ENCODE measurements at places on chromosomes 3 and 15. TPM values are rescaled to one million over a fixed set of nuclear protein-coding genes. Genes with fewer than 3 reads are reported as not detected.

PLCB2 gene
- total RNA-seq: 111 TPM

DNA sequence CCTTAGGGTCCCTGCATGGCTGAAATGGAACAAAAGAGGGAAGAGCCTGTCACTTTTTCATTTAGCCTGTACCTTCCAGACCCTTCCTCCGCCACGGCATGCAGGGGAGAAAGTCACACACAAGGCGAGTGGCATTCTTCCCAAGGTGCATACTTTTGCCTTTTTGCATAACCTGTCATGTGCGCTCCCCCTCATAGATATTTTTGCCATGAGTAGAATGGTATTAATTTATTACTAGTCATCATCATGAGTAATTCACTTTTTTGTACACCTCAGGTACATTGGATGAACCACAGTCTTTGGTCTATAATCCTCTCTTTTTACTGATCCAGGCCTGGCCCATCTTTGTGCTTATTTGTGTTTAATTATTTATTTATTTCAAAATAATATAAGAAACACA lies 8.9 kb upstream of the BUB1B start:
- ATAC-seq: no peak

LTK gene
- total RNA-seq: 2.8 TPM

GRCh38 chr3:180284331-180285110 lies 247.8 kb upstream of the PEX5L start:
- no peak for ATAC-seq

SLC30A4 gene
- 2.1 TPM for total RNA-seq

- no peak for ATAC-seq
Measured at GRCh38 chr3:193771653-193772421, 178.8 kb downstream of the OPA1 start.

DNA sequence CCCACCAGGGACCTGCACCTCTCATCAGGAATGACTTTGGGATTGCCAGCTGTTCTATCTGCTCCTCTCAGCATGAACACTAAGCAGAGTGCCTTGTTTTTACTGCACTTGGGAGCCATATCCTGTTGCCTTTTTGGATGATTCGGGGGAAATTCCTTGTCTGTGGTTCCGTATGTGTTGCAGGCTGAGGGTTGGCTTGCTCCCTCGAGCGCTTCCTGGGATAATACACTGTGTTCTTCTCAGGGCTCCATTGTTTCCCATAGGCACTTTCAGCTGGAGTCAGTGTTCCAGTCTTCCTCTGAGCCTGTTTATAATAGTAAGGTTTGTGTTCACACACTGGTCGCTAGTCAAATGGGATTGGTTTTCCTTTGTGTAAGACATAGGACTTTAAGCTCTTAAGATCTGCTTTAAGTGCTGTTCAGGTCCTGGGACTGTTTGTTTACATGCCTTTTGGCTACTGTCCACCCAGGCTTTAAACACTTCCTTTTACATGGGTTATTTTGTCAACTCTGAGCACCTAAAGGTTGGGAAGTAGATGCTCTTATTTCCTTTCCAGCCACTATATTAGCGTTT lies 23.4 kb downstream of the BOC start:
- ATAC-seq: no peak

GRCh38 chr3:80898211-80898610 lies 863.2 kb downstream of the GBE1 start:
- no peak for ATAC-seq

GRCh38 chr3:28916713-28917499 lies 364.0 kb upstream of the RBMS3 start:
- ATAC-seq: peak; percentile 32

DNA sequence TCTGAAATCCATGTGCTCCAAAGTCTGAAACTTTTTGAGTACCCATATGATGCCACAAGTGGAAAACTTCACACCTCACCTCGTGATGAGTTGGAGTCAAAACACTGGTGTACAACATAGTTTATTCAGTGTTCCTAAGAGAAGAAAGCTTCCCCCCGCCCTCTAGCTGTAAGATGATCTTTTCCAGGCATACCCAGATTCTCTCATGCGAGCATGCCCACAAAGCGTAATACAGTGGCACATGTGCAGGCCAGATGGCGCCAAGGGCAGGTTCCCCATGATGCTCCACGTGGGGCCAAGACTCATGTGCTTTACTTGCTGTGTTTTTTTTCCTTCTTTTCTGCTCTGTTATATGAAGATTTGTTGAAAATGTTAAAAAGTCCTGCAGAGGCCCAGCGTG lies 104.9 kb upstream of the LRRFIP2 start:
- no peak for ATAC-seq

CRELD1 gene
- total RNA-seq: 14.2 TPM

GRCh38 chr3:128415200-128415772 lies 51.4 kb downstream of the DNAJB8 start:
- no peak for ATAC-seq

DNA sequence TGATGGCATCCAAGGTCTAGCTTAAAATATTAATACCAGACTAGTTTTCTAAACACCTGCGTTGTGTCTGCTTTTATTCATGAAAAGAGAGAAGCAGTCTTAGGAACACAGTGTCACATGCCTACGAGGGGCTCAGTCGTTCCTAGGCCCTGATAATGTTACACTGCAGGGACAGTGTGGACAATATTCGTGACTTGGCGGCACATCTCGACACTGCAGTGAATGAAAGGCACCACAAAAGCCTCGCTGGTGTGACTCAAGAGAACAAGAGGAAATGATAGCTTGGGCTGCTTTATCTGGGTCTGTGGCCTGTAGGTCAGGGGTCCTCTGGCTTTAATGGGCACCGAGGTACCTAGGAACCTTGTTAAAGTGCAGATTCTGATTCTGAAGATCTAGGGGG lies 226.7 kb downstream of the PDZRN3 start:
- no peak for ATAC-seq

DNA sequence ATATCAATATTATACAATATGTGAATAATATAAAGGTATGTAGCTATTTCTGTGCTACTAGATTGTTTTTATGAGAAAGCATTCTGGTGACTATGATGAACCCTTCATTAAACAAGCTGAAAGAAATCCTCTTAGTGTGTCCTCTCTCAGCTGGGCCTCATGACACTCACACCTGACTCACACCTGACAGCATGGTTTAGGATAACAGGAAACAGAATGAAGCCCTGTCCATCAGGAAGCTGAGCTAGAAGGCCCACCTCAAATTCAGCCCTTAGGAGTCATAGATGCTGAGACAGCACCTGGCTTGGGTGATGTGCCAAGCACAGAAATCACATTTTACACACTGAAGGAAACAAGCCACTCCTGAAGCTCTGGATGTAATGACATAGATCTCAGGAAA lies 30.8 kb downstream of the CHCHD4 start:
- no peak for ATAC-seq

GASK1A gene
- total RNA-seq: not detected

GRCh38 chr15:100544946-100545345 lies 16.2 kb upstream of the CERS3 start:
- no peak for ATAC-seq

DNA sequence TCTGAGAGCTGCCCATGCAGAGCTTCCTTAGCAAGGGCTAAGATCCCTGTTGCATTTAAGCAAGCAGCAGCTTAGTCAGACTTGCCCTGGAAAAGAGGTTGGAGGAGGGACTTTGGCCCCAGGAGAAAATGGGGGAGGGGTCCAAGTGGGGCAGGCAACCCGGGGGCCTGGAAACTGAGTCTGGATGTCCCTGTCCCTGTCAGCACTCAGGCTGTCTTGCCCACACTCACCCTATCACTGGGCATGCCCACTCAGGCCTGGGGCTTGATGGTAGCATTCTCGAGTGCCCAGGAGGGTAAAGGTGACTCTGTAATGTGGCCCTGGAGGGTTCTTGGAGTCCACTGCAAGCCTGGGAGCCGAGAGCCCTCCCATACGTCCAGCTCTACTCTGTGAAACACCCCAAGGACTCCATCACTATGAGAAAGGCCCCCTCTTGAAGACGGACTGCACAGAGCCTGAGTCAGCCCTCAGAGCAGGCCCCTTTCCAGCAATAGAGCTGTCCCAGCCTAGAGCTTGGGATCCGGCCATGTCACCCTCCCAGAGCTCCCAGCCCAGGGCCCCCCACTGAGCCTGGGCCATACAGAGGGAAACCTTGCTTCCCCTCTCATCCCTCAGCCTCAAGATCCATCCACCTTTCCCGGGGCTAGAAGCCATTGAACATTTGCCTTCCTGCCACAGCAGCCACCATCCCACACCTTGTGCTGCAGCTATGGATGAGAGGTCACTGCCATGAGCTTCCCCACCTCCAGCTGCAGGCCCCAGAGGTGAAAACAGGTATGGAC lies 13.4 kb downstream of the MYL3 start:
- ATAC-seq: no peak

DNA sequence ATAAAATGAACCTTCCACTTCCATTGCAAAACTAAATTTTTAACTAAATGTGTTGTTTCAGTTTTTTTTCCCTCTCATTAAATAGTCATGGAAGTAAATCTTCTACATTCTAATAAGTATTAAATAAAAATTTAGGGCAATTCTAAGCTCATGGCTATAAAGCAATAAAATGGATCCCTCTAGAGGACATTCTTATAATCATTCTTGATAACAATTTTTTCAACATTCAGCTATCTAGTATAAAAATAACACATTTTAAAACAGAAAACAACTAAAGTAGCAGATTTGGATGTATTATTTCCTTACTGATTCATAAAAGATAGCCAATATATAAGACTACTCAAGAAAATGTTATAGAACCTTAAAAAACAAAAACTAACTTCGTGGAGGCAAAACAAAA lies 393.1 kb downstream of the PLOD2 start:
- no peak for ATAC-seq

DNA sequence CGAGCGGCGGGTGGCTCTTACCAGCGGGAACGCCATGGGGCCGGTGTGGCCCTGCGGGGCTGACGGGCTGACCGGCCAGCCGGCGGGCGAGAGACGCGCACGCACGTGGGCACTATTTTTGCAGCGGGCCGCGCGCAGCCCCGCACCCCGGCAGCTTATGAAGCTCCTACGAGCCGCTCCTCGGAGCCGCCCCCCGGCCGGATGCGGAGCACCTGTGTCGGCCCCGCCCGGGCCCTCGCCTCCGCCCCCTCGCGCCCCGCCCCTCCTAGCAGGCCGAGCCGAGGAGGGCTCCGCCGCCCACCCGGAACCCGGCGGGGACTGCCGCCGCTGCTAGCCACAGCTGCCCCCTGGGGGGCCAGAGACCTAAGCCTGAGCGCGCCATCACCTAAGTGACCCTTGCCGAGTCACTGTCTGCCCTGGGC lies 683 bp upstream of the CPEB1 start:
- ATAC-seq: peak; percentile 55

GRCh38 chr3:106263546-106263945 lies 394.7 kb upstream of the CBLB start:
- no peak for ATAC-seq

STRIT1 gene
- not detected for total RNA-seq

GRCh38 chr3:106729481-106729880 lies 647.8 kb upstream of the CCDC54 start:
- ATAC-seq: no peak

PLA2G4F gene
- not detected for total RNA-seq

MORC1 gene
- not detected for total RNA-seq

UACA gene
- total RNA-seq: 3.4 TPM

DNA sequence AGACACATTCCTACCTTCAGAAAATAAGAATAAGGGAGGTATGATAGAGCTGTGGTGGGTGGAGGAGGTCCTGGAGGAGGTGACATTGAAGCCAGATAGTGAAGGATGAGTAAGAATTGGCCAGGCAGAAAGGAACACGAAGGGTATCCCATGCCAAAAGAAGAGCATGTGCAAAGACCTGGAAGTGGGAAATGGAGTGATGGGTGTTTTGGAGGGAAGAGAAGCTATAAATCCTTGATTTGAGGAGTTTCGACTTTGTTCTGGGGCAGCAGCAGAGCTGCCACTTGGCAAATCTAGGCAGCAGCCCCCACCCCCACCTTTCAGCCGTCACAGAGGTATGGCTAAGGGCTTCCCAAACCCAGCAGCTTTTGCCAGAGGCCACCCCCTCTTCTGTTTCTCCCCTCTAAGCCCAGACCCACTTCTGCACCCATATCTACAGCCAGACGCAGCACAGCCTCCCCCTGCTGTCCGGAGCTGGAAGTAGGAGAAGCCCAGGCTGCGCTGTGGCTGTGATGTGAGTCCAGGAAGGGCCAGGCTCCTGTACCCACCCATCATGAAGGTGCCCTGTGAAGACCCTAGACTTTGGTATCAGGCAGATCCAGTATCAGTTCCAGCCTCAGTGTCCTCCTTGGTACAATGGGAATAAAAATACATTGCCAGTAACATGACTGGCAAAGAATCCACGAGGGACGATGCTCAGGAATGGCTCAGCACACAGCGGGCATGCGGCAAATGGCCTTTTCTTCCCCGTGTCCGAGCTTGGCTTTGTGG lies 188.7 kb upstream of the LINGO1 start:
- peak; percentile 50 for ATAC-seq

DNA sequence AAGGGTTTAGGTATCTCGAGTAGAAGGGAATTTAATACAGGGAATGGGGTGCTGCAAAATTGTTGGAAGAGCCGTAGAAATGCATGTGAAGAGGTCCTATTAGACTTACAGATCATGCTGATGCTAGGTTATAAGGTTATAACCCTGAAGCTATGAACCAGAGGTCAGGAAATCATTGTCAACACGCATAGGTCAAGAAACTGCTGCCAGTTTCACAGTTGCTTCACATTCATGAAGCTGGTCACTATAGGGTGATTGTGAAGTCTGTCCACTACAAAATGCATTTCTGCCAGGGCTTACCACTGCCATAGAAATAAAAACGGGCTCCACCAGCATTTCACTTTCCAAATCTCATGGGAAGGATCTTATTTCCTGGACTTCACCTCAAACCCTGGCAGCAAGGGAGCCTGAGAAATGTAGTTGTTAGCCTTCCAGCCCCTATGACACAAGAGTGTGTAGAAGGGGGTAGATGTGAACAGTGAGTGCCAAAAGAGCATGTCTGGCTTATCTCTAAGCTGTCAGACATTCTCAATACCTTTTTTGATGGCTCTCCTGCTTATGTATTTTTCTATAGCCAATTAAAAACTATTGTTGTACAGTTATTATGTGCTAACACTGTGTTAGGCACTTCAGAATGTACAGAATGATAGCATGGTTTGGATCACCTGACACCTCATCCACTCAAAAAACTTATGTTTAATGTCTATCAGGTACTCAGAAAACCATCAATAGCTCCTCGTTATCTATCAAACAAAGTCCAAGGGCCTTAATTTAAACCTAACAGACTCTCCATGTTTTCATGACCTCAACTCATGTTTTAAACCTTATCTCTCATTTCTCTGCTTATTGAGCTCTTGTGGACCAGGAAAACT lies 148.3 kb upstream of the TSC22D2 start:
- no peak for ATAC-seq

GRCh38 chr15:63028442-63029110 lies 14.0 kb upstream of the TPM1 start:
- ATAC-seq: no peak

LMCD1 gene
- 9.8 TPM for total RNA-seq

GOLGA8S gene
- total RNA-seq: 0.06 TPM

- no peak for ATAC-seq
Measured at GRCh38 chr3:9028134-9028533, 64.9 kb upstream of the RAD18 start.

AMT gene
- total RNA-seq: 2.5 TPM

SERPINI2 gene
- total RNA-seq: not detected

DNA sequence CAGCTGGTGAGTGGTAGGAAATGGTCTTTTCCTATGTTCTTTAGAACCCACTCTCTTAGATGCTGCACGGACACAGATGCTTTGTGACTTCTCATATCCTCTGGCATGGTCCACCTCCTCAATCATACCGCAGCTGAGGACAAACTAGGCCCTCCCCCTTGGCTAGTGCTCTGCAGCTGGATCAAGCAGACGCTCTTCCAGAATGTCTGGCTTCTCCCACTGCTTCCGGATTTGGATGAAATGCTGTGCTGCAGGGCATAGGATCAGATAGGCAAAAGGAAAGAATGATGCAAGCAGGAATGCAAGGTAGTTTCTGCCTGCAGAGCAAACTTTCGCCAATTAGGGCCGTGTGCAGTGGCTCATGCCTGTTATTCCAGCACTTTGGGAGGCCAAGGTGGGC lies 75.7 kb upstream of the SLC4A7 start:
- no peak for ATAC-seq
